Cardiac muscle cell (in vitro differentiated cells and primary cell): ENCODE measurements at places on chromosomes 5 and 9.

DNA sequence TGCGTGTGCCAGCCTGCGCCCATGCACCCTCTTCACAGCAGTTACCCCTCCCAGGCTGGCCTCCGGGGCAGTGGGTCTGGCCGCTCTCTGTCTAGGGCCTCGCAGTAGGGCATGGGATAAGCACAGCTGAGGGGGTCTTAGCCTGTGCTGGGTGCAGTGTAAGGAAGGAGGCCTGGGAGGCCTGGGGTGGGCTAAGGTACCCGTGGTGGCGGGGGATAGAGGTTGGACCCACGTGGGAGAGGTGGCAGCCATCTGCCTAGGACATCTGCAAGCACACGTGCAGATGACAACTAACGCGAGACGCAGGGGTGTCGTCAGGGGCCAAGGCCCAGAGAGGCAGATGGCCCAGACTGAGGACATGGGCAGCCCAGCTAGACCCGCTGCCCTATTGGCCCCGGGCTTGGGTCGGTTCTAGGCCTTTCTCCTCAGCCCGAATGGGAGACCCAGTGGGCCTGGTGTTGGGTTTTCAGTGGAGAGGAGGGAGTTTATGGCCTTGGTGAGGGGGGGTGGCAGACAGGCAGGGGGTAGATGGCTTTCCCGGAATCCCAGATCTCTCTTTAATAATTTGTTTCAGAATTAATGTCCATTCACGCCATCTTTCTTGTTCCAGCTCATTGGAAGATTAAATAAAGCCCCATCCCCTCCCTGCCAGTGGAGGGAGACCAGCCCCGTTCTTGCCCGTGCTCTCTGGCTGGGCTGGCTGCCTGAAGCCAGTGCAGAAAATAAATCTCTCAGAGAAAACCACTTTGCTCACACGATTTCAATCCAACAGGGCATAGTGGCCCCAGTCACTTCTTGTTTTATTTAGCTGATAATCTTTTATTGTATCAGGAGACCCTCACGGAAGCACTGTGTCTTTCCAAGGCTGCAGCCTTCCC, 154.2 kb downstream of the GAPVD1 start:
- no peaks in the 10 kb centered on the region for H3K27me3 ChIP-seq
- no peaks in the 10 kb centered on the region for H3K36me3 ChIP-seq
- DNase-seq, result no peak

DNA sequence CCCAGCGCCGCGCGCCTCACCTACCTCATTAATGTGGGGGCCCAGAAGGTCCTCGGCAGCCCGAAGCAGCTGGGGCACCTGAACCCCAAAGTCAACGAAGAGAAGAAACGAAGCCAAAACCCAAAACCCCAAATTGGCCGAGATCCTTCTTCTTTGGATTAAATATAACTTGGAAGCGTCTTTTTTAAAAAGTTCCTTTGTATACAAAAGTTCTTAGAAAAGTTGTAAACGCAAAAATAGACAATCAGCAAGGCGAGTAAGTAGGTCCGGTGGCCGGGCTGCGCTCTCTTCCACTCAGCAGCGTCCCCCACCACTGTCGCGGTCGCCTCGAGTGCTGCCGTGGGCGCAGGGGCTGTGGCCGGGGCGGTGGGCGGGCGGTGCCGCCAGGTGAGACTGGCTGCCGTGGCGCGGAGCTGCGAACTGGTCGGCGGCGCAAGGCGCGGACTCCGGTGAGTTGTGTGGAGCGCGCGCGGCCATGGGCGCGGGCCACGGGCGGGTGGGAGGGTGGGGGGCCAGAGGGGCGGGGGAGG, 360 bp downstream of the KLF4 start:
- no peaks in the 10 kb centered on the region for H3K36me3 ChIP-seq
- H3K4me1 ChIP-seq, result no peaks in the 10 kb centered on the region
- H3K27ac ChIP-seq, result no peak overlapping the region
- H3K27me3 ChIP-seq, result peaks cover 88% of the 10 kb centered on the region
- H3K4me3 ChIP-seq, result peak overlapping the region; percentile 57

- no peaks in the 10 kb centered on the region for H3K36me3 ChIP-seq
- no peaks in the 10 kb centered on the region for H3K27me3 ChIP-seq
- DNase-seq, result peak; percentile 41
- H3K4me3 ChIP-seq, result no peak overlapping the region
- peaks cover 17% of the 10 kb centered on the region for H3K4me1 ChIP-seq
- peak overlapping the region; percentile 16 for H3K27ac ChIP-seq
Observed at GRCh38 chr5:113379936-113380806, 54.6 kb downstream of the TSSK1B start.

DNA sequence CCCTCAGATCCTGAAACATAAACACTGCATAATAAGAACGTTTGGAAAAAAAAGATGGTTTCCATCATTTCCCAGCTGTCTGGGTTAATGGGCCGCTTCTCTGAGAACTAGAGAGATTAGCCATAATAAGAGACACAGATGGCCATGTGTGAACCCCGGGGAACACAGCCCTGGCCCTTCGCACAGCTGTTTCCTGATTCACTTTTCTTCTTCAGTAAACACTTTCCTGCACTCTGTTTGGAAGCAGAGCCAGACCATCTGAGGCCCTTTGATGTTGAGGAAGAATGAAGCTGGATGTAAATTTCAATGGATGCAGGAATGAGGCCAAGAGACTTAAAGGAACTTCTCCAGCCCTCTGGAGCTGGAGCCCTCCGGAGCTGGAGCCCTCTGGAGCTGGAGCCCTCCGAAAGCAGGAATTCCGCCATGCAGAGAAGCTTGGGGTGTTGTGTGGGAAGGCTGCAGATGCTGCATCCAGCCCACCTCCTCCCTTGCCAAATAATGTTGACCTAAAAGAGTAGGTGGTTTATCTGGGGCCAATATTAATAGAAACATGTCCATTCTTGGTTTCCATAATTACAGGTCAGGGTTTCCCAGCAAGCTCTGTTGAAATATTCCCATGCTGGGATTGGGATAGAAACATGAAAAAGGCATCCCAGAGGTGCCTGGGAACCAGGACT, 218.9 kb downstream of the NXNL2 start:
- DNase-seq, result no peak
- H3K36me3 ChIP-seq, result no peaks in the 10 kb centered on the region
- H3K4me1 ChIP-seq, result peaks cover 3% of the 10 kb centered on the region
- no peak overlapping the region for H3K27ac ChIP-seq

GRCh38 chr5:126269511-126269910, 153.7 kb upstream of the GRAMD2B start:
- H3K27me3 ChIP-seq, result no peaks in the 10 kb centered on the region
- H3K4me1 ChIP-seq, result peaks cover 2% of the 10 kb centered on the region
- DNase-seq, result no peak
- no peak overlapping the region for H3K4me3 ChIP-seq

DNA sequence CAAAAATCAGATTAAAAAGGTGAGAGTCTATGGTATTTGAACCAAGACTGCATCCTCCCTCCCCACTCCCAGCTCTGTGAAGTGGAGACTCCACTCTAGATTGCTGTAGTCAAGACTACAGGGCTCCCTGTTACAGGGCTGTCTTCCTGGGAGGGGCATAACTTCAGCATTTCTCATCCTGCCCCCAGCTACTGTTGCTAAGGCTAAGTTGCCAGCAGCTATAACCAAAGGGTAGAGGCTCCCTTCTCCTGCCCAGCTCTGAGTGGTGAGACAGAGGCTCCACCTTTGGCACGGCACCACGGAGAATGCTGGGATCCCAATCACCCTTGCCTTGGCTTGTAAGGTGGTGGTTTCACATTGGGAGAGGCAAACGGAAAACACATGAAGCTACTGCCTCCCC, 39.2 kb upstream of the GCNT4 start:
- no peak for DNase-seq
- no peaks in the 10 kb centered on the region for H3K4me1 ChIP-seq
- H3K36me3 ChIP-seq, result no peaks in the 10 kb centered on the region
- no peak overlapping the region for H3K27ac ChIP-seq
- H3K4me3 ChIP-seq, result no peak overlapping the region

DNA sequence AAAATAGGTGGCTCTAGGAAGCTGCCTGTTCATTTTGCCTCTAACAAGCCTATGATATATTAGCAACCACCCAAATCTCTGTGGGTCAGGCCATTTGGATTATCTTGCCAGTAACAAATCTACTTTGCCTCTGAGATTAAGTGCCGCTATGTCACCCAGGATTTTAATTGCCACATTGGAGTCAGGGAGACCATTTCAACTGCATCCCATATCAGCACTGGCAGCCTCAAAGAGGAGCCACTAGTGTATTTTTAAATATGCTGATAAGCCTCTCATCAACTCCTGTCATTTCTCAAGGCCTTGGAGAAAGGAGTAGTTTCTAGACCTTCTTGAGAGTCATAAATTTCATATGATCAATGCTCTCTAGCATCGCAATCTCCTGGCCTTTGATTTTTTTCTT, 12.1 kb upstream of the ADAMTS19 start:
- peaks cover 31% of the 10 kb centered on the region for H3K4me1 ChIP-seq
- H3K27ac ChIP-seq, result no peak overlapping the region
- H3K4me3 ChIP-seq, result no peak overlapping the region

DNA sequence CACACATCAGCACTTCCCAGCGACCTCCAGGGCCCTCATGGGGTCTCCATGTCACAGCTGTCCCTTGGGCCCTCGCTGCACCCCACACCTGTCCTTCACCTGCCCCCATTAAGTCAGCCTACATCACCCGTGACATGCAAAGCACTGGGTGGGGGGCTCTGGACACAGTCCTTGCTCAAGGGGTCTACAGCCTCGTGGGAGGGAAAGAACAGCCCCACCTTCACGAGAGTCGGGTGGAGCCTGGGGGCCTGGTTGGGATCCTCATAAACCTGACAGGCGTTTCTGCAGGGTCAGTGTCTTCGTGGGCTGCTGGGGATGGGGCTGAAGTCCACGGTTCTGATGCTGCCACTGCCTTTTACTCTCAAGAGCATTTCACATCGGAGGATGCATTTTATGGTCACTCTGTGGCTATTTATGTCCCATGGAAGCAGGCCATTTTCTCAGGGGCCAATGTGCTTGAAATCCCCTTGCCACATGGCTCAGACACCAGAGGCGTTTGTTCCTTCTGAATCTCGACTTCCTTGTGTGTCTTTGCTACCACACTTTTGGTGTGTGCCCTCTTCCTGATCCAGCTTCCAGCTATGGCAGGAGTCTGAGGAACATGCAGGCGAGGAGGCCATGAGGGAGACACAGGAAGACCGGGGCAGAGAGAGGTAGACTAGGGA, at the start of gene OR2V1:
OR2V1 (minus strand) TSS at position 338 of the 665 bp plus-strand sequence. CDS start 5,865 bp downstream, outside the sequence.
- no peaks in the 10 kb centered on the region for H3K36me3 ChIP-seq
- no peak within 1 kb of the TSS for H3K4me3 ChIP-seq
- H3K4me1 ChIP-seq, result no peaks in the 10 kb centered on the region
- no peak within 1 kb of the TSS for H3K27ac ChIP-seq

DNA sequence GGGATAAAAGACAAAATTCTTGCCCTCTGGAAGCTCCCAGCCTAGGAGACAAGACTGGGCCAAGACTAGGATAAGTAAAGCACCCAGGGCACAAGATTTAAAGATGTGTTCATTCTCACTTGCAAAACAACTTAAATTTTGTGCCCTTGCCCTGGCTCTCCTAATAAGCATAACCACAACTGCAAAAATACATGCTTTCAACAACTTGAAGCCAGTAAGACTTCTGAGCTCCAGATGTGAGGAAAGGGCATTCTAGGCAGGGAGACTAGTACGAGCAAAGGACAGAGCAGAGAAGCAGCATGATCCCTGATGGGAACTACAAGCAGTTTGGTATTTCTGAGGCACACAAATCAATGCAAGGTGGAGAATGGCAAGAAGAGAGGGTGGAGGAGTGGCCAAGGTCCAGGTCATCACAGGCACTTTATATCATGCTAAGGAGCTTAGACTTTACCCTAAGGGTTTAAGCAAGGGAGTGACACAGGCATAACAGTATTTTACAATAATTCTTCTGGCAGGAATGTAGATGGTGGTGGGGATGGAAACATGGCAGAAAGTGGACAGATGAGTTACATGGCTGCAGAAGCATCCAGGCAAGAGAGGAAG, 30.1 kb upstream of the SIL1 start:
- H3K27ac ChIP-seq, result no peak overlapping the region
- no peak for DNase-seq
- no peak overlapping the region for H3K4me3 ChIP-seq
- H3K4me1 ChIP-seq, result no peaks in the 10 kb centered on the region
- no peaks in the 10 kb centered on the region for H3K36me3 ChIP-seq
- no peaks in the 10 kb centered on the region for H3K27me3 ChIP-seq
